ENCODE measurements at places on chromosomes 13 and 19.

DNA sequence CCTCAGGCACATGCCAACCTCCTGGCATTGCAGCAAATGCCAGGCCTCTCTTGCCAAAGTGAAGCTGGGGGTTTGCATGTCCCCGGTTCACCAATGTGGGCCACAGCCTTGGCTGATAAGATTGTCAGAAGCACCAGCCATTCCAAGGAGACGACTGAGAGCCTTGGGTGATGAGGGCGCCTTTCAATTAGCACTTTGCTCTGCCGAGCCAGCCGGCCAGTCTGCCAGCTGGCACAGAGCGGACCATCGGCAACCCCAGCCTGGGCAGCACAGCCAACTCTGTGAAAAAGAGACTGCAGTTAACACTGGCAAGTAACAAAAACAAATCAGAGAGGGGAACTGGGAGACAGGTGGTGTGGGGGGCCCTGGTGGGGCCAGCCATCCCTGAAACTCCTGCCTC, 67.3 kb downstream of the EFNB2 start:
- no peak for DNase-seq

GRCh38 chr13:41344358-41344757, 33.3 kb downstream of the NAA16 start:
- no peak for DNase-seq

- no peak for DNase-seq
Observed at GRCh38 chr19:1128106-1128505, 24.3 kb downstream of the GPX4 start.

DNA sequence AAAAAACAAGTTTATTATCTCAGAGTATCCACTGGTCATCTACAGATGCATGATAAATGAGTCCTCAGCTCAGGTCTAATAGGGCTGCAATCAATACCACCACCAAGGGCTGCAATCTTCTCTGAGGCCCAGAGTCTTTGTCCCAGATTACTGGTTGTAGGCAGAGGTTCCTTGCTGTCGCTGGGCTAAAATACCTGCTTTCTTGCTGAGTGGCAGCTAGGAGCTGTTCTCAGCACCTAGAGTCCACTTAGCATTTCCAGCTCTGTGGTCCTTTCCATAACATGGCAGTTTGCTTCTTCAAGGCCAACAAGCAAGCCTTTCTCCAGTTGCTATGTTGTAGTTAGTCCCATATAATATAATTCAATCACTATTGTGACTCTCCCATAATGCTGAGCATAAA, 351.3 kb downstream of the SLITRK1 start:
- no peak for DNase-seq

- no peak for DNase-seq
Observed at GRCh38 chr13:45108716-45109101, 11.6 kb upstream of the GTF2F2 start.

DNA sequence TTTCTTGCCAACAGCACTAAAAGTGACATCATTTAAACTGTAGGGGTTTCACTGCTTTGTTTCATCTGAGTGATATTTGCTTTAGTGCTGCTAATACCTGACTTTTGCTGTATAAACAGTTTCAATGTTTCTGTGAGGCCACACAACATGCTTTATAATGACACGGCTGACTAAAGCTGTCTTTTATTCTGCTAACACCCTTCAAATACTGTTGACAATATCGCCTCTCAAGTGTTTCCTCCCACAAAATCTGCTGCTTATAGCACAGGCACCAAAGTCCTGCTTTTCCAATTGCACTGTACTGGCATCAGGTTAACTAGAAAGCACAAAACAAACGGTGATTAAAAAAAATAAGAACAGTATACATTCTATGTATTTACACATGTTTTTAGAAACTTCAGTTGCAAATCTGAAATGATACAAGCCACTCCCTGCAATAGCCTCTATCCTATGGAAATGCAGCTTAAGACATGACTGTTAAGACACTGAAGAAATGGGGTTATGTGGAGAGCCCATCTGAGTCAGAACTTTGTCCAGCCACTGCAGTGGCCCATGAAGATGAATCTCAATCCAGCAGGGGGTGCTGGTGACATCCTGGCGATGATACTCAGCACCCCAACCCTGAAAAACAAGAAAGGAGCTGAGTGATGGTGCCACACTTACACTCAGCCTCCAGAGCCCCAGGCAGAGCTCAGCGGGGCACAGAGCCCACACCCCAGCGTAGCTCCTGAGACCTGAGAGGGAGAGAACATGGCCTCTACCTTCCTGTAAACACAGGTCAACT, 29.4 kb downstream of the RFXAP start:
- DNase-seq = no peak

- no peak for DNase-seq
Observed at GRCh38 chr19:694481-695351, 536 bp downstream of the PRSS57 start.

GRCh38 chr13:50037788-50038187, 22.5 kb downstream of the KCNRG start:
- DNase-seq = no peak

- DNase-seq = no peak
Observed at GRCh38 chr13:25847145-25847544, 204.7 kb downstream of the SHISA2 start.

DNA sequence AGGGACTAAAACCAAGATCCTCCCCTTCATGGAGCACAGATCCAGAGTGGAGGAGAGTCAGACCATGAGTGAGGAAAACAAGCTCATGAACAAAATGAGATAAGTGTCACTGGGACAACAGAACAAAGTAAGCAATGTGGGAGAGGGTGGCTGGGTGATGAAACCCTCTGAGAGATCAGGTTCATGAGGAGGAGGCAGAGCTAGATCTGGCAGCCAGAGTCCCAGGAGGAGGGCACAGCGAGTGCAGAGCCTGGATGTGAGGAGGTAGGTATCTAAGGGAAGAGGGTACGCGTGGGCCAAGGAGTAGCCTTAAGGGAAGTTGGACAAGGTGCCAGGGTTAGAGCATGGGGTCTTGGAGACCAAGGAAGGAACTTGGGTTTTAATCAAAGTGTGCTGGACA, 1311.9 kb downstream of the UQCRFS1 start:
- no peak for DNase-seq

DNA sequence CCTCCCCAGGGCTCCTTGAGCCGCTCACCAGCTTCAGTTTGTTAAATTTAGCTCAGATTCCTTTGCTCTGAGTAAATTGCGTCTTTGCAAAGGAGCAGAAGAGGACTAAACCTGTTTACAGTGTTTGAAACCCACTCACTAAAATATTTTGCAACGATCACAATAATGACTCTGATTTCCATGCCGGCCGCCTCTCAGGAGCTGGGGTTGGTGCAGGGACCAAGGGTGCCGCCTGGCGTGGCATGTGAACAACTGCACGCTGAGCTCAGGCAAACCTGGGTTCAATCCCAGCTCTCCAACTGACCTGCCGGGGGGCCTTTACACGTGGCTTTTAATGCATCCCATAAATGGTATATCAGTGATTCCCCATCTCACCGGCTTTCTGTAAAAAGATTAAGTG, 68.7 kb upstream of the CACNA1A start:
- no peak for DNase-seq

GRCh38 chr13:27613628-27614027, 6.7 kb downstream of the LNX2 start:
- DNase-seq = no peak

DNA sequence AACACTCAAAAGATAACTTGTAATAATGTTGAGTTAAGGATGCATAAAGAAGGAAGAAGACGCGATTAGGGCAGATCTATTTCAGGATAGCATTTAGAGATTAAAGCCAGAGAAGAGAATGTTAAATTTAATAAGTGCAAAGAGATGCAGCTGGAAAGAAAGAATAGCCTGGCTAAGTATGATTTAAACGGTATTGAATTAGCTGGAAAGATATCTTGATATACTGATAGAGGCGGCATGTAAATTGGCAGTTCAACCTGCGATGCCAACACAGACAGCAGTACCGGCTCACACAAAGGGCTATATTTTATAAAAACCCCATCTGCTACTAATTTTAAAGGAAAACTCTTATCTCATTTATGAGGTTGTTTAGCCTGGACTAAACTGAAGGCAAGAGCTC, 121.4 kb downstream of the ENOX1 start:
- no peak for DNase-seq

DNA sequence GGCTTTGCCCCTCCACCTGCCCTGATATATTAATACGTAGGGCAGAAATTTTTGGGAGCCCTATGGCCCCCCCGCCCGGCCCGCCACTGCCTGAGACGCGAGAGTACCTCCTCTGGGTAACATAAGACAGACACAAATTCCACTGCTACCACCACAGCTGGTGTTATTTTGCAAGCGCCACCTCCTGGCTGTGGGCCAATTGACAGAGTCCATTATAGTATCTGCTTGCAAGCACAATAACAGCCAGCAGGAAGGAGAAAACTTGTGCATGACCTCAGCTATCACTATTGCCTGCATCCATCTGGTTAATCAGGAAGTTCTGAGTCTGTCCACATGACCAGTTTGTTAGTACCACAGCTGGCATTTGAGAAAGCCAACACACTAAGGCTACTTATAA, 25.3 kb upstream of the OR10H2 start:
- DNase-seq = no peak

GRCh38 chr19:19259741-19260140, 13.4 kb downstream of the TM6SF2 start:
- DNase-seq = no peak

DNA sequence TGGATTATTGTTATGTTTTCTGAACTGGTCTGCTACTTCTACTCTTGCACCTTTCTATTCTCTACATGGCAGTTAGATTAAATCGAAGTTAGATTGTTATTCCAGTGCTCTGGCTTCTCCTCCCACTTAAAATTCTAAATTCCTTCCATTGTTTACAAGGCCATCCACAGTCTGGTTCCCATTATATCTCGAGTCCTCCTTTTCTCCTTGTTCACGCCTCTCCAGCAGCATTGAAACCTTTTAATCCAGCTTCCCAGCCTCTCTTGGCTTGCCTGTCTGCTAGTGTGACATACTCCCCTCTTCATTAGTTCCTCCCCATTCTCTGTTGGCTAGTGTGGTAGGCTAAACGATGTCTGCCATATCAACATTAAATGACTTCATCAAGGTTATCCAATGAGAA, 54.5 kb downstream of the DNAJC15 start:
- no peak for DNase-seq

DNA sequence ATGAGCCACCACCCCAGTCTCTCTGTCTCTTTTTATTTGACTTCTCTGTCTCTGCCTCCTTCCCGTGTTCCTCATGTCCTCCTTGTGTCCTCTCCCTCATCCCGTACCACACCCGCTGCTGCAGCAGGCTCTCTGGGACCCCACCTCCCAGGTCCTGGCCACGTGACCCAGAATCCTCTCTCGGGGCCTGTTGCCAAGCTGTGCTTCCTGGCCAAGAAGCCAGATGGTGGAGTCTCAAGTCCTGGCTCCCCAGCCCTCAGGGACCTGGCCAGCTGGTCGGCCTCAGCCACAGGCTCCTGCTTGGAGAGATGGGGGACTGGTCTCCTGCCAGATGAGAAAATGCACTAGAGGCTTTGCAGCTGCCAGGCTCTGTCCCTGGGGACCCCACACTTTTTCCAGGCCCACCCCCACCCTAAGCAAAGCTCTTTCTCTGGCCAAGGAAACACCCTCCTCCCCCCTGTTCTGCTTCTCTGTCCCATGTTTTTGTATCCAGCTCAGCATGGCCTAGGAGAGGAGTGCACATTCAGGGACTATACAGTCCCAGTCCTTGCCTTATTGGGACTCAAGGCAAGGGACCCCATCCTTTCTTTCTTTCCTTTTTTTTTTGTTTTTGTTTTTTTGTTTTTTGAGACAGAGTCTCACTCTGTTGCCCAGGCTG, 34.3 kb upstream of the SHKBP1 start:
- DNase-seq = no peak

DNA sequence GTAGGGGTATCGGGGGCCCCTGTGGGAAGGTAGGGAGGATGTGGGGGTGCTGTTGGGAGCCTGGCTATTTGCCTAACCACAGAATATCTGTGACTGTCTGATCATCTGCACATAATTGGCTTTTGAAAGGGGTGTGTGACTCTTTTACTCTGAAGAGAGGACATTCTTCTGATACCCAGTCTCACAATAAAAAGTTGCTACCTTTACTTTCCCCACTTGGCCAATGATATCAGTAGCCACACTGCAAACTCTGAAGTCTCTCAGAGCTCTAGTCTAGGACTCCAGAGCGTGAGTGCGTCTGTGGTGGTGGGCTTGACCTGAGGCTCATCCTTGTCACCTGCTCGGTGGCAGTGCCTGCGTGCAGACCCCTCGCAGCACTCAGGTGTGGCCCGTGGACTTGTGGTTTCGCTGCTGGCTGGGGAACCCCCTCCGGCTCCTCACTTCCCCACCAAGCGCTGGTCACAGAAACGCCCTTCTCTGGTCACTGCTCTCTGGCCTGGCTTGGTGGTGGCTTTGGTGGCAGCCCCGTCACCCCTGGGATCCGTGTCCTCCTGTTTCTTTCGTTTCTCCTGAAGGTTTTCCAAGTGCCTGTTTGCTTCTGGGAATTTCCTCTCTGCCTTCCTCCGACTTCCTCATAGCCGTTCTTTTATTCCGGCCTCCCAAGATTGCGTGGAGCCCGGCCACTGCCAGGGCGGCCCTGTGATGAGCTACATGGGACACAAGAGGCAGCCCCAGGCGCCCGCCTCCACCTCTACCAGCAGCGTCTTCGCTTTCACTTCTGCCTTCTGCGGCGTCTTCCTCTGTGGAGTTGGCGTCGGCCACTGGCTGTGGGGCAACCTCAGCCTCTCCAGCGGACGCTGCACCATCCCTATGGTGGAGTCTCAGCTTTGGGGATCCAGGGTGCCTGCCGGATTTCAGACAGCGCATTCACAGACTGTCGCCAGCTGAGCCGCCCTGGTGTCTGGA, 78.0 kb downstream of the ATP11A start:
- DNase-seq = no peak

Measured in activated CD4-positive, alpha-beta T cell treated with anti-CD3 and anti-CD28 coated beads for 1 hour (primary cell).